Sciatic nerve (tissue), 2 donors: ENCODE measurements at places on chromosomes 7 and 10. TPM values are rescaled to one million over a fixed set of nuclear protein-coding genes. Genes with fewer than 3 reads are reported as not detected.

GRCh38 chr7:29292886-29293658, 98.5 kb downstream of the CHN2 start:
- no peak for DNase-seq

DNA sequence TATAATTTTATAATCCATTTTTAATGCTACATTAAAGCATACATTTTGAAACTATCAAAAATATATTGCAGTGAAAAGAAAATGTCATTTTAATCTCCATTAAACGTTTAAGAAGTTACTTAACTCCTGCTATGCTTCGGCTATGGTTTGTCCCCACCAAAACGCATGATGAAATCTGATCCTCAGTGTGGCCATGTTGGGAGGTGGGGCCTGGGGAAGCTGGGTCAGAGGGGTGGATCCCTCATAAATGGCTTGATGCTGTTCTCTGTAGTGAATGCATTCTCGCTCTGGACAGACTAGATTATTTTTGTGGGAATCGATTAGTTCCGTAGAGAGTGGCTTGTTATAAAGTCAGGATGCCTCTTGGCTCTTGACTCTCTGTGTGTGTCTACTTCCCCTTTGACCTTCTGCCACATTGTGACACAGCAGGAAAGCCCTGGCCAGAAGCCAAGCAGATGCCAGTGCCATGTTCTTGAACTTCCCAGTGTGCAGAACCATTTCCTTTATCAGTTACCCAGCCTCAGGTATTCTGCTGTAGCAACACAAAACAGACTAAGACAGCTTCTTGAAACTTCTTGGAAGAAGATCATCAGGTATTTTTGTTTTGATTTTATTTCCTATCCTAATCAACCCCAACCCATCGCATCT, 77.8 kb downstream of the TCERG1L start:
- no peak for DNase-seq

DNA sequence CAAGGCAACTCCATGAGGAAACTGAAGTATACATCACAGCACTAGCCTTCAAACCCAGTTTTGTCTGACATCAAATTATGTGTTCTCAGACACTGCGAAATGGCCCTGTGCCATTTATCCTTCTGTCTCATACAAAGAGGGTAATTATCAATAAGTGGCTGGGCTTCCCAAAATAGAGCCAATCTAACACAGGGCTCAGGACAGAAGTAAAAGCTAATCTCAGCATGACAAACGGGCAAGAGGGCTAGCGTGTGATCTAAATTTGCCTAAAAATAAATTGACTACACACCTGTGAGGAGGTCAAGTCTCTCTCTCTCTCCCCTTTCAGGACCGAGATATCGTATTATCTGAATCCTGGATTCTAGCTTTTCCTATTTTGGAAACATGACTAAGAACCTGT, 67.2 kb downstream of the DGKB start:
- no peak for DNase-seq

DNA sequence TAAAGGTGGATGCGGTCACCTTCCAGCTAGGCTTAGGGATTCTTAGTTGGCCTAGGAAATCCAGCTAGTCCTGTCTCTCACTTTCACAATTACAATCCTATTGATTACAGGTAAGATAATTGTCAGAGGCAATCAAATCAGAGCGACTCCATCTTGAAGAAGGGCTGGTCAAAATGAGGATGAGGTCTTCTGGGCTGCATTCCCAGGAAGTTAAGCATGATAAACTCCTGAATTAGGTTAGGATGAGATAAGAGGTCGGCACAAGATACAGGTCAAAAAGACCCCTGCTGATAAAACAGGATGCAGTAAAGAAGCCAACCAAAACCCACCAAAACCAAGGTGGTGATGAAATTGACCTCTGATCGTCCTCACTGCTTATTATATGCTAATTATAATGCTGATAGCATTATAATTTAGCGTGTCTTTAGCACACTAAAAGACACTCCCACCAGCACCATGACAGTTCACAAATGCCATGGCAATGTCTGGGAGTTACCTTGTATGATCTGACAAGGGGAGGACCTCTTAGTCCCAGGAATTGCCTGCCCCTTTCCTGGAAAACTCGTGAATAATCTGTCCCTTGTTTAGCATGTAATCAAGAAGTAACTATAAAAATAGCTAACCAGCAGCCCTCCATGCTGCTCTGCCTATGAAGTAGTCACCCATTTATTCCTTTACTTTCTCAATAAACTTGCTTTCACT, 237.6 kb downstream of the CCSER2 start:
- DNase-seq, result no peak

DNA sequence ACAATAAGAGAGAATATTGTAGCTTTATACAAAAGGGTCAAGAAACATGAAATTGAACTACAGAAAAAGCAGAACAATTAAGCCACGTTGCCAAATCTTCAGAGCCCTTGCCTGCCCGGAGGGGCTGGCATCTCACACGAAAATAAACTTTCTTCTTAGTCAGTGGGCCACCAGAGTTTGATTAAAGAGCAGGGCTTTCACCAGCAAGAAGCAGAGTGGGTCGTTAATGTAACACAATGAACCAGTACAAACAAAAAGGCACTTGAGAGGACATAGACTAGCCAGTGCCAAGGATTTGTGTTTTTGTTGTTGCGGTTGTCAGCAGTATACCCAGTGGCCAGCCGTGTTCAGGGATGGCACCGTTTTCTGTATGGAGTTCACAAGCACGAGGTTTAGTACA, 155.4 kb downstream of the NRP1 start:
- DNase-seq, result no peak

- no peak for DNase-seq
Observed at GRCh38 chr10:104517946-104518345, 123.1 kb upstream of the SORCS3 start.

- DNase-seq, result no peak
Observed at GRCh38 chr7:14846405-14846804, 56.1 kb downstream of the DGKB start.

- no peak for DNase-seq
Observed at GRCh38 chr7:44587843-44588711, 6.0 kb upstream of the TMED4 start.

GRCh38 chr7:26329520-26330255, 38.0 kb downstream of the SNX10 start:
- DNase-seq, result no peak

- DNase-seq, result peak; percentile 41
Observed at GRCh38 chr10:71218651-71219050, 6.3 kb downstream of the UNC5B start.

DNA sequence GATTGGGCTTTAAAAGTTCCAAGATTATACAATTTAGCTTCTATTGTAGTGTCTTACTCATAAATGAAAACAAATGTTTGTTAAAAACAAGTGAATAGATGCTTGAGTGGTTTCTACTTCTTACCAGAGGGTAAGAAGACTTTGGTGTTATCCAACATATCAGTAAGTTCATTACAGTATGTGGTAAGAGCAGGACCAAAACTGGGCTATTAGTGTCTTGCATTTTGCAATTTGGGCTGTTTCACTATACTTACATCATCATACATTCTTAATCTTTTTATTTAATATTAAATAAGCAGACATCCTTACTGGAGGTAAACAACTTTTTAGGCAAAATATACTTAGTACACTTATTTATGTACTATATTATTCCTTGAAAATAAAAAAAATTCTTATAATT, 248.4 kb upstream of the HGF start:
- DNase-seq, result no peak

DNA sequence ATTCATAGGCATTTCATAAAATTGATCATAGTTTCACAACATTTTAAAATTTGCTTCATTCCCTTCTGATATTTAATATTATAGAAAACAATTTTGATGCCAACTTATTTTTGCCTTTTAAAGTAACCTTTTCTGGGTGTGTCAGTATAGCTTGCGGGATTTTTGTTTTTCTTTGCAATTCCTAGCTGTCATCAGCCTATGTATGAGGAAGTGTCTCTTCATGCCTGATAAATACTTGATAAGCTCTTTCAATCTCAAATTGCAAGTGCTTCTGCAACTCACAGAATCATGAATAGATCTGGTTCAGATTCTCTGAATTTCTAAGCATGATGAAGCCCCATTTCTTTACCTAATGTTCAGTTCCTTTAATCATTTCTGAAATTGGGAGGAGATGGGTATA, 28.0 kb upstream of the ARHGAP21 start:
- no peak for DNase-seq

- DNase-seq, result no peak
Observed at GRCh38 chr7:135147899-135148721, at the start of gene TMEM140. TMEM140 (plus strand) TSS chr7:135148072; CDS start chr7:135164442, 16,370 bp downstream.

DNA sequence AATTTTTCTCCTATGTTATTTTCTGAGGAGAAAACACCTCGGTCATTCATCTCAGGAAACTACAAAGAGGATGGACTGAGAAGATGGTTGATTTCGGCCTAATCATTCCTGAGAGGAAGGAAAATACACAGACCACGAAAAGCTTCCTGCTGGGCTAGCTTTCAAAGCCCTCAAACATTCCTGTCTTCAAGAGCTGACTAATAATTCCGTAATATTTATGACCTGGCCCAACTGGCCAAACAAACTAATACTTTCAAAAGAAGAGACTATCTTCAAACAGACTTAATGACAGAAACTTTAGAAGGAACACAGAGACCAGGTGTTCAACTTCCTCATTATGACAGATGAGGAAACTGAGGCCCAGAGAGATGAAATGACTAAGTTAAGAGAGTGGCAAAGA, 215.1 kb upstream of the FRMD4A start:
- no peak for DNase-seq

- peak; percentile 40 for DNase-seq
Observed at GRCh38 chr10:43251419-43252165, 15.3 kb downstream of the RASGEF1A start.

GRCh38 chr7:127838816-127839415, 186.9 kb downstream of the SND1 start:
- no peak for DNase-seq

DNA sequence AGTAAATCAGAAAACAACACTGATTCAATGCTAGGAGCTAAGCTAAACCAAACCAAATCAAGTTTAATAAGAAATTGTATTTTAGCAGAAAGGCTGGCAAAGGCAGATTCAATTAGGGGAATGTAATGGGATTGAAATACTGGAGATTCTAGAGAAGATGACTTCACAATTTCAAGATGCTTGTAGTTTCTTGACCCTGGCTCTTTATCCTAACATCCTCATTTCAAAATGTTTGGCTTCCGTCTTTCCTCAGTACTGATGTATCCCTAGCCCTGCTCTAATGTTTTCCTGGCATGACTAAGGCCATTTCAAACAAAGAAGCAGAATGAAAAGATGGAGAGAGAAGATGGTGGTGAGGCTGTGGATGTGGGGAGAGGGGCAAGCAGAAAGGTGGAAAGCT, 2.7 kb upstream of the JCAD start:
- no peak for DNase-seq

GRCh38 chr7:964401-965231, 10.1 kb upstream of the ADAP1 start:
- DNase-seq, result no peak

GRCh38 chr7:88363249-88363648, 56.6 kb upstream of the STEAP4 start:
- DNase-seq, result no peak

- DNase-seq, result no peak
Observed at GRCh38 chr7:82049442-82049841, 279.6 kb upstream of the HGF start.

- DNase-seq, result no peak
Observed at GRCh38 chr10:26367771-26368170, 70.4 kb upstream of the APBB1IP start.

DNA sequence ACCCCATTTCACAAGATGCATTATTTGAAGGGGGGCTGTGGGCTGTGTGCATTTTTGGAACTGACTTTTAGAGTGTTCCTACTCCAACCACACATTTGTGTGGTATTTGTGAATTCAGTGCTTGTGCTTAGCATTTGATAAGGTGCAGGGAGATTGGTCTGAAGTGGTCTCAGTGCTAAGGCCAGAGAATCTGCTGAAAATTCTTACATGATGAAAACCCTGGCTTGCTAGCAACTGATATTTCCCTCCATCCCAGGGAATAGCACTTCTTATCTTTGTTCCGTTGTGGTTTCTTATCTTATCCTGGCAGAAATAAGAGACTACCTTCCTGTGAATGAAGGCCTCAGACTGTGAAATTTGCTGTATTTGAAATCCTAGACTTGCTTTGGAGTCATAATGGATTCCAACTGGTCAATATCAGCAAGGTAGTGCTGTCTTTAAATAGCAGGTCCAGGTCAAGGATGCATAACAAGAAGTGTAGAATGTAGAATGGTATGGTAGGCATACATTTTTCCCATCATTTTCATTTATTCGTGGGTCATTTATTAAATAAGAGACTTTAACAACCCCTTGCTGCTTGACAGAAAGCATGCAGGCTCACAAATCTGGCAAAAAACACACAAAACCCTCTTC, 986.9 kb downstream of the REEP3 start:
- DNase-seq, result no peak

GRCh38 chr7:49821181-49821580, 47.7 kb downstream of the VWC2 start:
- DNase-seq, result no peak

GRCh38 chr7:48760528-48761265, 163.7 kb upstream of the CDC14C start:
- DNase-seq, result no peak

- DNase-seq, result no peak
Observed at GRCh38 chr7:101128040-101128834, 1.3 kb downstream of the SERPINE1 start.

DNA sequence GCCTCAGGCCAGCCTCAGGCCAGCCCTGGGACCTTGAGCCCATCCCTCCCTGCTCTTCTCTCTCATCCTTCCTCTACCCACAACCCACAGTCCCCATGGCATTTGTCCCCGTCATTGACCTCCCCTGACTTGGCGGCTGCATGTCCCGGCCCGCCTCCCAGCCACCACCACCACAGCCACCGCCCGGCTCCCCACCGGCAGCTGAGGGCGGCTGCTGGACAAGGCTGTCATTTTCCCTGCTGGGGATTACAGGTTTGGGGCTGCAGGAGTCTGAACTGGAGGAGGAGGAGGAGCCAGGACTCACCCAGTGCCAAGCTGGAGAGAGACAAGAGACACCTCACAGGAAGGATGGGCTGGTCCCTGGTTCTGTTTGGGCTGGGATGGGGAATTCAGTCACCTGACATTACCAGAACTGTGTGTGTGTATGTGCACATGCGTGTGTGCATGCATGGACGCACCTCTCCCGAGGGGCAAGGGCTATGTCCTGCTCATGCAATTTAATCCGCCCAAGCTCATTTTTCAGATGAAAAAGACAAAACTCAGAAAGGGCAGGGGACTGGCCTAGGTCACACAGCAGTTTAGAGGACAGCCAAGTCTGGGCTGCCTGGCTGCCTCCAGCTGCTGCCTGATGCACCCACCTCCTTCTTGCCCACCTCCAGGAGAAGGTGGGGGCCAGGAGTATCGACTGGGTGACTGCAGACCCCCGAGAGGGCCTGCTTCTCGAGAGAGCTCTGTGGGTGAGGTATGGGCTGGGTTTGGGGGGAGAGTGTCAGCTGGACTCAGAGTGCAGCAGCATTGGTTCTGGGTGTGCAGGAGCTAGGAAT, 113.1 kb downstream of the ZMIZ1 start:
- DNase-seq, result no peak

The CYP26C1 gene
- total RNA-seq, result 0.85 TPM

The NPC1L1 gene
- 0.45 TPM for total RNA-seq

The ACTR3C gene
- total RNA-seq, result 3.3 TPM

The HABP2 gene
- not detected for total RNA-seq

The CCDC172 gene
- not detected for total RNA-seq

The MYOF gene
- total RNA-seq, result 76.2 TPM

The ATOH7 gene
- total RNA-seq, result 0.22 TPM

The VSTM2A gene
- not detected for total RNA-seq

The POP7 gene
- 16.6 TPM for total RNA-seq

The NUDT13 gene
- 2.2 TPM for total RNA-seq

The ZNF239 gene
- total RNA-seq, result 6.2 TPM

The ITIH2 gene
- not detected for total RNA-seq

The OR2A1 gene
- total RNA-seq, result 0.22 TPM

The HMX3 gene
- not detected for total RNA-seq

The OR6V1 gene
- total RNA-seq, result not detected

The HERPUD2 gene
- total RNA-seq, result 33.8 TPM

The IKZF1 gene
- total RNA-seq, result 20.1 TPM
